HuH-7 (cell line): ENCODE measurements at places on chromosomes 16 and 17.

DNA sequence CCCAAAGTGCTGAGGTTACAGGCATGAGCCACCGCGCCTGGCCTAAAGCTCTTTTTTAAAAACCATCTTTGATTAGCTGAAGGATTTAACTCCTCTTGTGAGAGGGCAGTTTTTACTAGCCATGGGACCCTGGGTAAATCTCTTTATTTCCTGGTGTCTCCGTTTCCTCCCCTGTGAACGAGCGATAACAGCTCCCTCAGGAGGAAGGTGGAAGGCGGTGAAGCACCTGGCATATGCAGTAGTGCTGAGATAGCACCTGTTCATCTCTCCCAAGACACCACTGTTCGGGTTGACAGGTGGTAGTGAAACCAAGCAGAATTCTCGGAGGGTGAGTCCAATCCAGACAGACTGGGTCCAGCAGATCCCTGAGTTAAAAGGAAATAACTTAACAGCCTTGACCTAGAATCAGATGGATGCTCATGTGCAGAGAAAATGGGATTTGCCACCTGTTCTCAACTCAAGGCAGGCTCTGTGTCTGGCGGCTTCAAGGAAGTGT, 86.2 kb downstream of the CRISPLD2 start:
- no peak for DNase-seq

DNA sequence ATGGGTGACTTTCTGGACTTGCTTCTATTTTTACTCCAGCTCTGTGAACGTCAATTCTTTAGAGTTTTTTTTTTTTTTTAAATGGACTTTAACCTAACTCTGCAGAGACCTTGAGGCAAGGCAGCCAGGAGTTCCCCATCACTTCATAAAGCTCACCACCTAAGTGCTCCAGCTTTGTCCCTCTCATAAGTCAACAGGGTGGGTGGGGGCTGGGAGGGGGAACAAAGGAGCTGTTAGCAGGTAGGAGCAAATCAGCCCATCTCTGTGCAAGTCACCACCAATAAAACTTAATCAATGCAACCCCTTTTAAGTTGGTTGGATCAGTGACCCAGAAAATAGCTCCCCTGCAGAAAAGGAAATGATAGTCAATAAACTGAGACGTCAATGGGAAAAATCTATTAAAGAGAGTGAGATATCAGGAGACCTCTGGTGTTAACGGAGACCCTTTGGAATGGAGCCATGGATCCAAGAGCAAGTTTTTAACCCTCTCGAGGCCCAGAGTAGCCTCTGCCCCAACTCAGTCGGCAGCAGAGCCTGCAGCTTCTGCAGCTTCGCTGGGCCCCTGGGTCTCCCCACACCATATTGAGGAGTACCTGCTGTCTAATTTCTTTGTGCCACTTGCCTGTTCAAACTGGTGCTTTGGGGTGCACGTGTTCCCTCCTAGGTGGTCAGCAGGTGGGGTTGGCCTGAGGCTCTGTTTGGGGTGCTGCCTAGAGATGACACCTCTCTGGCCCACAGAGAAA, 27.6 kb upstream of the ETV4 start:
- no peak for DNase-seq

DNA sequence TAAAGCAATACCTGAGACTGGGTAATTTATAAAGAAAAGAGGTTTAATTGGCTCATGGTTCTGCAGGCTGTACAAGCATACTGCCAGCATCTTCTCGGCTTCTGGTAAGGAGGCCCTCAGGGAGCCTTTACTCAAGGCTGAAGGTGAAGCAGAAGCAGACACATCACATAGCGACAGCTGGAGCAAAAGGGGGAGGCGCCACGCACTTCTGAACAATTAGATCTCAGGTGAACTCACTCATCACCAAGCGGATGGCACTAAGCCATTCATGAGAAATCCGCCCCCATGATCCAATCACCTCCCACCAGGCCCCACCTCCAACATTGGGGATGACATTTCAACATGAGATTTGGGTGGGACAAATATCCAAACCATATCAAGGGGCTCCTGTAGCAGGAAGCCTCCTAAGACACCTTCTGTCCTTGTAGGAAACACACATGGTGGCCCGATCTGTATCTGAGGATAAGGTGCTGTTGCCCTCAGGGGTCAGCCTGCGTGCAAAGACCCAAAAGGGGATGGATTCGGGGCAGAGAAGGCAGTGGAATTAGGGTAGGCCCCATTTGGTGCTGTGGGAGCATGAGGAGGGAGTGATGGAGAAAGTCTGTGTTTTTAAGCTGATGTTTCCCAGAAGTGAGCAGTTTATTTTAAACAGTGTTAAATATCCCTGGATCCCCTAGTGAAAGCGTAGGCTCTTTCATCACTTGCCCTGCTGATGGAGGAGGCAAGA, 23.0 kb downstream of the IL21R start:
- DNase-seq, result no peak

DNA sequence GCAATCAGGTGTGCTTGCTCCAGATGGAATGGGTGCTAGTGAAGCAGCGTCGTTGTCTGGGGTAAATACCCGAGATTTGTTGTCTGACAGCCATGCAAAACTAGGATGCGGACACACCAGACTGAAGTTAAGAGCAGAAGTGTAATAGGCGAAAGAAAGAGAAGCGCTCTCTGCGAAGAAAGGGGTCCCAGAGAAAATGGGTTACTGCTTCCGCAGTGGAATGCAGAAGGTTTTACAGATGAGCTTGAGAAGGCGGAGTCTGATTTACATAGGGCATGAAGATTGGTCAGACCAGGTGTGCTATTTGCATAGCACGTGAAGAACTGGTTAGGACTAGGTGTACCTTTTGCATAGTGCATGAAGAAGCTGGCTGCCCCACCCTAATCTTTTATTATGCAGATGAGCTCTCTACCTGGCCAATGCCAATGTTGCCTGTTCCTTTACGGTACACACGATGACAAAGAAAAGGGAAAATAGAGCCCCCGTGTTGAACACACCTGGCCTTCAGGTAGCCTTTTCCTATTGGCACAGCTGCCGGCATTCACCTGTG, 32.0 kb upstream of the SNN start:
- DNase-seq, result no peak

- no peak for DNase-seq
Measured at GRCh38 chr16:4519274-4520058, 19.1 kb downstream of the CDIP1 start.
